ENCODE measurements at places on chromosomes 1 and 21.

DNA sequence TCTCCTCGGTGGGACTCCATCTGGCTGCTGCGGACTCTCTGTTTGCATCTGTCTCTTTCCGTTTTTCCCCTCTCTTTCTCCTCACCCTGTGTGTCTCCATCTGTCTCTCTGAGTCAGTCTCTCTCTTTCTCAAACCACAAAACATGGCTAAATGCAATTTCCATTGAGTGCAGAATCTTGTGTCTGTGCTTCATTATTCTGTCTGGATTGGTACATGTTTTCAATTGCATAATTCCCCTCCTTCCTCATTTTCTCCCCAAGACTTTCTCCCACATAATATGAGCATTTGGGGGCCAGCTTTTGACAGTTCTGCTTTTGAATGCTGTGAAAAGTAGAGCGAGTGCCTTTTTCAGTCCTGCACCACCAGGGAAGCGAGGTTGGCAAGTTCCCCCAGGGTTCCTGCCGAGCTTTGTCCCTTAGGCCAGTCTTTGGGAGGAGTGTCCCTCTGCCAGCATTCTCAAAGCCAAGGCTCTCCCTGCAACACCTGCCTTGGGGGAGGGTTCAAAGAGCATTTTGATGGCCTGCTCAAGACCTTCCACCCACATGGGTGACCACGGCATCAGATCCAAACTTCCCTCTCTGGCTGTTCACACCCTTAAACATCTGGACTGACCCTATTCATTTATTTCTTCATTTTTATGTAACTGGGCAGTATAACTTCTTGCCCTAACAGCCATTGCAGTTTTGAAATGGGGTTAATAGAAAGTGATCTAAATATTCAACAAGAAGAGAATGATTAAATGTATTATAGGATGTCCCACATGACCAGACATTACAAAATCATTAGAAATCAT is 32.8 kb upstream of the SCMH1 start:
- no peak for DNase-seq

DNA sequence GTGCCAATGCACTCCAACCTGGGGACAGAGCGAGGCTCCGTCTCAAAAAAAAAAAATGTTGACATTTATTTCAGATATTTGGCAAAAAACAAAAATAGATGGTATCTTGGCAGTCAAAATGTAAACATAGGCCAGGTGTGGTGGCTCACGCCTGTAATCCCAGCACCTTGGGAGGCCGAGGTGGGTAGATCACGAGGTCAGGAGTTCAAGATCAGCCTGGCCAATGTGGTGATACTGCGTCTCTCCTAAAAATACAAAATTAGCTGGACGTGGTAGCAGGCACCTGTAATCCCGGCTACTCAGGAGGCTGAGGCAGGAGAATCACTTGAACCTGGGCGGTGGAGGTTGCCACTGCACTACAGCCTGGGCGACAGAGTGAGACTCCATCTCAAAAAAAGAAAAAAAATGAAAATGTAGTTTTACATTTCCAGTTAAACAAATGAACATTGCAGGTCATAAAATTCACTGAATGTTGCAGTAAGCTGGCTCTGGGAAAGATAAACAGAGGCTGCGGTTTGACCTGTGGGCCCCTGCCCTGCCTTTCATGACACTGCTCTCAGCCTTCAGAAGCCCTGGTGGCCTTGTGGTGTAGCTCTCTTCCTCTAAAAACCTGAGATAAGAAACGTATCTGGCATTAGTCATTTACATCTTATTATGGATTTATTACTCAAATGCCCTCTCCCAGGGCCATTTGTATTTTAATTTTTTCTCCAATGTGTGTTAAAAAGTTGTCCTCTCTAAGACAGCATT is 12.2 kb upstream of the SLC44A3 start:
- DNase-seq = no peak

GRCh38 chr1:112506306-112506705 is 2.5 kb upstream of the WNT2B start:
- no peak for DNase-seq

- no peak for DNase-seq
These were observed 29.4 kb upstream of the CCSAP start for GRCh38 chr1:229372251-229372650.

GRCh38 chr1:150484861-150485260 is 2.4 kb upstream of the TARS2 start:
- no peak for DNase-seq

DNA sequence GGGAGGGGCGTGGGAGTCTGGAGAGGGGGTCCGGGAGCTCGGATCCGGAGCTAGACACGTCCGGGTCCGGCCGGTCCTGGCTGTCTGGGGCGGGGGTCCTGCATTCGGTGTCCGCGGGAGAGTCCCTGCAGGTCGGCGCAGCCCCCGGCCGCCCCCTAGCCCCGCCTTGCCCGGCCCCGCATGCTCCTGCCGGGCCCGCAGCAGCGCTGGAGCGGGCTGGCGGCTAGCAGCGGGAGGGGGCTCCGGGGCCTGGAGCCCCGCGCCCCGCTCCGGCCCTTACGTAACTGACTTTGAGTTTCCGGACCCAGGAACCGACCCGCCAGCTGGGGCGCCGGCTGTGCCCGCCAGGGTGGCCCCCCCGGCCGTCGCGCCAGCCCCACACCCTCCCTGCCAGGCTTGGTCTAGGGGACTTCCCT is 26.9 kb upstream of the EPB41 start:
- no peak for DNase-seq

DNA sequence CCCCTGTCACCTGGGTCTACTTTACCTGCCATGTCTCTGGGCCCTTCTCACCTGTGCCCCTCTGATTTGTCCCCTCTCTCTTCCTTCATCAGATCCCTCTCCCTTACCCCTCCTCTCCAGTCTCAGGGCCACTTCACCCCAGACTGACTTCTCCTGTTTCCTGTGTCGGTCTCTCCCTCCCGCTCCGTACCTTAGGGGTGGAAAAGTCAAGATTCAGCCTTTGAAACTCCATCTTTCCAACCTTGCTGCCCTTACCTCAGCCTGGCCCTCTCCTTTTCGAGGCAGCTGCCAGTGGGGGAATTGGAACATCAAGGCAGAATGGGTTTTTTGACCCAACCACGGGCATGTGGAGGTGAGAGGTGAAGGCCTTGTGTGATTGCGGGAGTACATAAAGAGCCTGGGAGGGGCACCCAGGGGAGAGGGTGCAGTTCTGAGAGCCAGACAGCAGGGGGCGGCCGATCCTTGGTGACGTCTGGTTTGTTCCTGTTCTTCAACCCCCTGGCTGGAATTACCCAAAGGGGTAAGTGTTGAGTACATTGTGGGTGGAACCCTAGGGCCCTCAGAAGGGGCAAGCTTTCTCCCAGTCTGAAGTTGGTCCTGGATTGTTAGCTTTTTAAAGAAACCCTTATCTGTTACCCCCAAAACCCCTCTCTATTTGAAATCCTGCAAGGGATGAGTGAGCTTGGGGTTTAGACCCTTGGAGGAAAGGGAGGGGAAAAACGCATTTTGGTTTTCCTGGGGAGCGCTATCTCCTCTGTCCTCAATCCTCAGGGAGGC is 12.3 kb upstream of the DMBX1 start:
- DNase-seq = peak; percentile 22

GRCh38 chr1:9654051-9654833 is 2.7 kb downstream of the PIK3CD start:
- DNase-seq = no peak

- DNase-seq = no peak
These were observed 79.2 kb downstream of the MORN1 start for GRCh38 chr1:2312160-2312514.

DNA sequence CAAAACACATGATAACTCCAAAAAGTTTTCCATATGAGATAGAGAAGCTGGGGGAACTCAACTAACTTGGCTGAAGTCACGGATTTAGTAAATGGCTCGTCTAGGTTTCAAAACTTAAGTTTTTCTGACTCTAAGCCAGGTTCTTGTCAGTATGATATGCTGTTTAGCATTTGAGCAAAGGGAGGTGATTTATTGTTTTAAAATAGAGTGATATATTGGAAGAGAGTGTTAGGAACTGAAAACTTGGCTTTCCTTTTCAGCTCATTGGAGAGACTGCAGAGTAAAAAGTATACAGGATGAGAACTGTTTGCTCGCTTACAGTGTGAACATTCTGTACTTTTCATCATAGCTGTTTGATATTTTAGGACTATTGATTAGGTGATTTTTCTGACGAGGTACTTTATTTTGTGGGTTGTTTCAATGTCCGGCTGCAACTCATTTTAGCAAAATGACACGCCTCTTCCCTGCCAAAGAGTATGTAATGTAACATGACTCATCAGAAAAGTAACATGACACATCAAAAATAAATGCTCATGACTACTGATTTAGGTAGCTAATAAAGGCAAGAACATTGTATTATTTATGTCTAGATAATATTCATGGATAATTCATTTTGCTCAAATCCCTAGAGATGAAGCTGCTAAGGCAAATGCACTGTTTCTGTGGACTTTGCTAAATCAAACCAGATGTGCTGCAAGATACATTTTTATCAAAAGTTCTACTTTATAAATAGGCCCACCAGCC is 355.1 kb downstream of the GPATCH2 start:
- DNase-seq = no peak

- DNase-seq = no peak
These were observed 76.6 kb downstream of the PLPP3 start for GRCh38 chr1:56502700-56503245.

GRCh38 chr1:78006521-78006920 is 1.8 kb downstream of the DNAJB4 start:
- DNase-seq = no peak

GRCh38 chr1:155481741-155482241 is 80.8 kb downstream of the ASH1L start:
- no peak for DNase-seq

DNA sequence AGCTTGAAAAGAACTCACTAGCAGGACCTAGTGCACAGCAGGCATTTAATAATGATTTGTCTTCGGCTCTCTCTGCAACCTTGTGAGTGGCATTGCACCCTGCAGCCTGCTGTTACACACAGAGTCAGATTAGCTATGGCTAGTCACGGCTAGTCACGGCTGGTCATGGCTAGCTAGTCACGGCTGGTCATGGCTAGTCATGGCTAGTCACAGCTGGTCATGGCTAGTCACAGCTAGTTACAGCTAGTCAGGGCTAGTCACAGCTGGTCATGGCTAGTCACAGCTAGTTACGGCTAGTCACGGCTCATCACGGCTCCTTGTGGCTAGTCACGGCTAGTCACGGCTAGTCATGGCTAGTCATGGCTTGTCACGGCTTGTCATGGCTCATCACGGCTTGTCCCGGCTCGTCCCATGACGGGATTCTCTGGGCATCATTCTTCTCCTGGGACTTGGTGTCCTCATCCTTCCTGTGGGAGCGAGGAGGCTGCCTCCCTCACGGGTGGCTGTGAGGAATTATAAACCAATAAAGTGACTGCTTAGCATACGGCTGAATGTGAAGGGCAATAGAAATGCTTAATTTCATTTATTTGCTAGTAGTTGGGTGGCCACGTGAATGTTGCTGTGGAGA is 12.5 kb upstream of the KIF26B start:
- DNase-seq = no peak

GRCh38 chr1:184622136-184622823 is 132.4 kb downstream of the EDEM3 start:
- peak; percentile 84 for DNase-seq

DNA sequence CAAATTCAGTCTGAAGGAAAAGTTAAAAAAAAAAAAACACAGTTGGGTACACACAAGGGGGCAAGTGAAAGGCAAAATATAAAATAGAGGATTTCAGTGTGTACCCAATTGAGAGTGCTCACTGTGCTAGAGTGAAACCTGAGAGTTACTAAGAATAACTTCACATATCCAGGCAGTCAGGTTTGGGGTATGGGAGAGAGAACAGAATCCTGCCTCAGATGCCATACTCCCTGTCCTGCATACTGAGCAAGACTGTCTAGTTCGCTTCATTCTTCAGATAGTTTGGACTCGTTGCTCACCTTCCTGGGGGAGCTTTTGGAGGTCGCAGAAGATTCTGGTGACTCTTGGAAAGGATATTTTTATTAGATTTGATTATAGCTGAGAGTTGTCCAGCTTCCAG is 20.4 kb downstream of the CEP85 start:
- no peak for DNase-seq

- no peak for DNase-seq
These were observed 80.5 kb downstream of the PRKAB2 start for GRCh38 chr1:147091801-147092200.

Data from AG09319 (cell line).